ENCODE measurements at places on chromosomes 7 and 10.
A peak's percentile ranks its signal among the peaks of the same experiment; 100 is the strongest.

GRCh38 chr10:19111501-19112267 is 63.1 kb downstream of the MALRD1 start:
- no peaks in the 10 kb centered on the region for H3K4me1 ChIP-seq
- H3K27ac ChIP-seq: no peak overlapping the region
- H3K27me3 ChIP-seq: no peaks in the 10 kb centered on the region
- DNase-seq: no peak
- H3K4me3 ChIP-seq: no peak overlapping the region

- peak overlapping the region; percentile 58 for H3K27ac ChIP-seq
- peaks cover 81% of the 10 kb centered on the region for H3K4me1 ChIP-seq
- peak; percentile 68 for DNase-seq
Observed at GRCh38 chr10:119375574-119376272, 166.8 kb downstream of the RGS10 start.

DNA sequence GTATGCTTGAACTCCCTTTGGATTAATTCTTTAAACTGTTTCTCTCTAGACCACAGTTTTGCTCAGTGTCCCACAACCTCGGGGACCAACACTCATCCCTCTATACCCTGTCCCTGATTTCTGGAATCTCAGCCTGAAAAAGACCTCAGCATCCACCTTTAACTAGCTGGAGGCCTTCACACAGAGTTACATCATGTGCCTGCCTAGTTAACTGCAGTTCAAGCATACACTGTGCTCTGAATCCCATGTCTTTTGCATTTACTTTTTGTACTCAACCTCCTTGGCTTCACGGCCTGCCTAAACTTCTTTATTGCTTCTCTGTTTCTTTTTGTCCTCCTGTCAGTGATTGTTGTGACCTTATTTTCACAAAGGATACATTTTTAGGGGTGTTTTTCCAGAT is 66.7 kb downstream of the PRKG1 start:
- no peak overlapping the region for H3K4me3 ChIP-seq
- no peak overlapping the region for H3K27ac ChIP-seq
- no peaks in the 10 kb centered on the region for H3K4me1 ChIP-seq
- H3K36me3 ChIP-seq: no peaks in the 10 kb centered on the region
- H3K27me3 ChIP-seq: no peaks in the 10 kb centered on the region

- peaks cover 10% of the 10 kb centered on the region for H3K4me1 ChIP-seq
- peak overlapping the region; percentile 70 for H3K27ac ChIP-seq
- no peak for DNase-seq
- no peaks in the 10 kb centered on the region for H3K36me3 ChIP-seq
Observed at GRCh38 chr7:134317434-134317833, 704 bp upstream of the SLC35B4 start.

DNA sequence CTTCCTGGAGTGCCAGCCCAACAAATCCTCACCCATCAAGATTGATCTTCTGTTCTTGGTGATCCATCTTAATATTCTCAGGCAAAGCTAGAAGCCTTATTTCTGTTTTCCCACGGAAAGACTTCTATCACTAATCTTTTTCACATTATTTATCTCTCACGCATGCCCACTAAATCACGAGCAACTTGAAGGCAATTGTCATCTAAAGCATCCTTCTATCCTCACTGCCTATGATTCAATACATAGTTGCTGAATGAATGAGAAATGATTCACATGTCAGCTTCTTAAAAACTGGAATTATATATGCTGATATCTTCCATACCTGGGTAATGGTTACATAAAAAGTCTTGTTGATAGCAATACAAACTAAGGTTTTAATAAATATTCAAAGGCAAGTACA is 12.6 kb upstream of the COL1A2 start:
- no peaks in the 10 kb centered on the region for H3K27me3 ChIP-seq
- H3K27ac ChIP-seq: no peak overlapping the region
- H3K4me3 ChIP-seq: no peak overlapping the region

- no peaks in the 10 kb centered on the region for H3K4me1 ChIP-seq
- H3K4me3 ChIP-seq: no peak overlapping the region
- DNase-seq: no peak
- H3K27ac ChIP-seq: no peak overlapping the region
- H3K27me3 ChIP-seq: no peaks in the 10 kb centered on the region
Observed at GRCh38 chr7:85927226-85927625, 716.5 kb upstream of the GRM3 start.

DNA sequence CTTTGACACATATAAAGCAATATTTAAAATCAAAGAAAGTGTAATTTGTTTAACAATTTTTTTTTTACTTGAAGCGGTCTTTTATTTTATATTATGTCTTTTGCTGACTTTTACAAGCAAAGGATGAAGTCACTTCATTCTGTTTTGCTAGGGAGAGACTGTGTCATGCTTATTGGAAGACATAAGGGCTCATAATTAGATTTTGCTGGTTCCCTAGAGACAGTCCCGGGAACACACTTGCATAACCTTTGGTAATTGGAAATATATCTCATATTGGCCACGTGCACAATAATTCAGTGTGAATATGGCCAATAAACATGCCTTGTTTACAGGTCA is 448 bp upstream of the NET1 start:
- H3K36me3 ChIP-seq: no peaks in the 10 kb centered on the region
- no peak overlapping the region for H3K27ac ChIP-seq
- no peak overlapping the region for H3K4me3 ChIP-seq

- DNase-seq: no peak
- H3K27me3 ChIP-seq: no peaks in the 10 kb centered on the region
- peaks cover 15% of the 10 kb centered on the region for H3K4me1 ChIP-seq
- H3K36me3 ChIP-seq: no peaks in the 10 kb centered on the region
Observed at GRCh38 chr10:44016589-44017482, 368.1 kb downstream of the CXCL12 start.

GRCh38 chr7:95546647-95547046 is 49.7 kb downstream of the PDK4 start:
- no peak overlapping the region for H3K4me3 ChIP-seq
- H3K27me3 ChIP-seq: no peaks in the 10 kb centered on the region
- peak overlapping the region; percentile 52 for H3K27ac ChIP-seq
- no peak for DNase-seq

- no peak for DNase-seq
- H3K36me3 ChIP-seq: no peaks in the 10 kb centered on the region
- H3K27ac ChIP-seq: no peak overlapping the region
- no peaks in the 10 kb centered on the region for H3K4me1 ChIP-seq
- H3K27me3 ChIP-seq: no peaks in the 10 kb centered on the region
- H3K4me3 ChIP-seq: no peak overlapping the region
Observed at GRCh38 chr10:118444069-118444468, 101.9 kb upstream of the FAM204A start.
